ENCODE measurements at places on chromosomes 2 and 18. TPM values are rescaled to one million over a fixed set of nuclear protein-coding genes. Genes with fewer than 3 reads are reported as not detected.

The ANKRD62 gene
- 0.48 TPM for total RNA-seq

The ANTXR1 gene
- total RNA-seq: 13.9 TPM

The LAMA1 gene
- total RNA-seq: 5.5 TPM

The TMEM169 gene
- 0.04 TPM for total RNA-seq

The DYSF gene
- total RNA-seq: 3.4 TPM

The ARHGEF4 gene
- 41.8 TPM for total RNA-seq

The NXPH2 gene
- not detected for total RNA-seq

The RAMP1 gene
- 2.2 TPM for total RNA-seq

The REG3G gene
- not detected for total RNA-seq

The TXNDC9 gene
- 25.6 TPM for total RNA-seq

The TUBA3E gene
- not detected for total RNA-seq
